GM23338 (cell line): ENCODE measurements at places on chromosomes 2 and 18.

GRCh38 chr2:60710707-60711106, 45.4 kb upstream of the PAPOLG start:
- DNase-seq = no peak

DNA sequence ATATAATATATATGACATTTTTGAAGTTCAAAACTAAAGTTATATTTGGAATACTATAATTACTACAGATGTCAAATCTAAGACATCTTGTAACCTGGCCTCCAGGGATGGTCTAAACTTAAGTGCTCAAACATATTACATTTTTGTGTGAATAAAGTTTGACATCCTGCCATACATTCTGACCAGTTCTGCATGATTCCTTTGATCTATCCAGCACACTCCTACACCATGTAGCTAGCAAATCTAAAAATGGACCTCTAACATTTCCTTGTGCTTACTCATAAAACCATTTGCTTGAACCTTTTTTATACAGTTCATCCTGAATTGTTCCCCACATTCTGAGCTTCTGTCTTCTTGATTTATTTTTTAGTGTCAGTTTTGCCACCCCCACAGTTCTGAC, 294.3 kb upstream of the ZNF804A start:
- DNase-seq = no peak

DNA sequence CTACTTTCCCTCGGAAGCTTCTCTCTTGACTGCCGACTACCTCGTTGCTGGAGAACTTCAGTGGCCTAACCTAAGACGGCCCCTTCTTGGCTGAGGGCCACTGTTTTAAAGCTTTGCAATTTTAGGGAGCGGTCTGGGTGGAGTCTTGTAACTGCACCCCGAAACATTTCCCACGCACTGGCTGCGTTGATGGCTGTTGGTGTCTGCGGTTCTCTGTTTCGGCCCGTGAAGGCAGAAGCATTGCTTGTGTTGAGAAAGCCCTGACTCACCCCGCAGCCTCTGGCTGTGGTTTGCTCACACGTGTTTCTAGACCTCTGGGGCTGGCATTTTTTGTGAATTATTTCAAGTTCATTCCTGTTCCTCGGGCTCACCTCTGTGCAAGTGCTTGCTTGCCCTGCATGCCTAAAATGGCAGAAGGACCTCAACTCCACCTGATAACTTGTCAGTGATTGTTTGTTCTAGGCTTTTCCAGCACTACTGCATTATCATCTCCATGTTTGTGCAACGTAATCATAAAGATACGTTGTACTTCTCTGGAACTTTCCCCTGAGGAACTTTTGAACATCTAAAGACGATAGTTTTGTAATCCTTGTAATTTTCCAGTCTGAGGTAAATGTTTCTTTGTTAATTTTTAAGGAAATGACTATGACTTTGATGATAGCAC, 94.2 kb upstream of the DLX2 start:
- no peak for DNase-seq

- DNase-seq = no peak
Measured at GRCh38 chr2:43890855-43891254, 52.1 kb downstream of the ABCG8 start.

GRCh38 chr2:206798000-206798399, 32.6 kb downstream of the FASTKD2 start:
- DNase-seq = no peak

GRCh38 chr2:52639692-52640091, 1127.9 kb upstream of the CHAC2 start:
- DNase-seq = no peak

DNA sequence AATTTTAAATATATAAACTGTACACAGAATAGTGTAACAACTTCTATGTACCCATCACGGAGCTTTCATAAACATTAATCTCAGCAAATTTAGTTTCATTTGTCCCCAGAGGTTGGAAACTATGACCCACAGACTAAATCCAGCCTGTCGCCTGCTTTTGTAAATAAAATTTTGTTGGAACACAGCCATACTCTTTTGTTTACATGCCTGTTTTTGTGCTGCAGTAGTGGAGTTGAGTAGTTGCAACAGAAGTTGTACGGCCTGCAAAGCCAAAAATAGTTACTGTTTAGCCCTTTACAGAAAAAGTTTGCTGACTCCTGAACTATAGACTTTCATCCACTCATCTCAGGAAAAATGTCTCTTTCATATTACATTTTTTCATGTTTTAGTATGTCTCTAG, 39.8 kb downstream of the RBM45 start:
- DNase-seq = no peak

GRCh38 chr2:228762565-228762964, 508.5 kb downstream of the PID1 start:
- peak; percentile 9 for DNase-seq

- DNase-seq = no peak
Measured at GRCh38 chr2:167332358-167332757, 444.1 kb downstream of the XIRP2 start.

GRCh38 chr18:24003288-24003687, 11.3 kb upstream of the TTC39C start:
- no peak for DNase-seq

- DNase-seq = no peak
Measured at GRCh38 chr18:78906066-78906465, 73.6 kb upstream of the SALL3 start.

- DNase-seq = no peak
Measured at GRCh38 chr2:37894601-37895000, 30.5 kb upstream of the RMDN2 start.

DNA sequence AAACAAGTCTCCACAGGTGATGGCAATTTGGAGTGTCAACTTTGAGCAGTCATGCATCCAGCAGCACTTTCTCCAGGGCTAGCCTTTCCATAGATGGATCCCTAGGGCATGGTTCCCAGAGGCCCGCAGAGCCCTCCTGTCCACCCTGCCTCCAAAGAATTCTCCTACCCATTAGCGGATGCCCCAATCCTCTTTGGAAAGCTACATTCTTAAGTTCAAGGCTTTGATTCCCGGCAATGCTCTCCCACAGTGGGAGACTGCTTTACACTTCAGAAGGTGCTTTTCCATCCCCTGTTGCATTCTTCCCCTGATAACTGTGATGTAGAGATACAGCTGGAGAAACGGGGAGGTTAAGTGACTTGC, 61.3 kb downstream of the ACAA2 start:
- DNase-seq = no peak

DNA sequence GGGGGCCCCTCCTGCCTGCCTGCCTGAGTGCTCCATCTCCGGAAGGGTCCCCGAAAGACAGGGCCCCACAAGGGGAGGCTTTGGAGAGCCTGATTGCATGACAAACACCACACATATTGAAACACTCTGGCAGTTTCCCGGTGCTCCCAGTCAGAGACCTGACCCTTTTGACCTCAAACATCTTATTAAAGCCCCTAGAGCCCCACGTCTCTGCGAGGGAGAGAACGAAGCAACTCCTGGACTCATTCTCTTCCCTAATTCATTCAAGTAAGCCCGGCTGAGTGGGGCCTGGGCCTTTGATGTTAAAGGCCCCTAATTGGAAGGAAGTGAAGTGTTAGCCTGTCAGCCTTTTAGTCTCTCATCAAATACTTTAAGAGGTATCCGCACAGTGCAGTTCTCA, 335.6 kb downstream of the CYRIA start:
- peak; percentile 36 for DNase-seq

DNA sequence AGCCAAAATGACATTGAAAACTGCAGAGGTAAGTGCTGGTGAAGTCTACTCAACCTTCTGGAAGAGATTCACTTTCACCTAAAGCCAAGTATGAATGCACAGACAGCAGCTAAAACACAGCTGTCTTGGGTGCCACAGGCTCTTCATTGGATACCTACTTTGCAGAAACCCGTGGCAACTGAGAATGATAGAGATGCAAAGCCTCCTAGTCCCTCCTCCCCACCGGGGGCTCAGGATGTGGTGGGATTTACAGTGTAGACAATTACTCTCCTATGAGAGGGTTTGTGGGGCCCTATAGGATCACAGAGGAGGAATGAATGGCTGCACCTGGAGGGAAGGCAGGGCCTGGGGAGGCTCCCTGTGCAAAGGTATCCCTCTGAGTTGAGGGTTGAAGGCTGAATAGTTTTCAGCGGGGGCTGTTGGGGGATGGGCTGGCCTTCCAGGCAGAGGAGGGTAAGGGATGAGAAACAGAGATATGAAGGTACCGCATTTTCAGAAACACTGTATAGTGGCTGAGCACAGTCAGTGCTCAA, 131.6 kb downstream of the RNF144A start:
- peak; percentile 7 for DNase-seq

DNA sequence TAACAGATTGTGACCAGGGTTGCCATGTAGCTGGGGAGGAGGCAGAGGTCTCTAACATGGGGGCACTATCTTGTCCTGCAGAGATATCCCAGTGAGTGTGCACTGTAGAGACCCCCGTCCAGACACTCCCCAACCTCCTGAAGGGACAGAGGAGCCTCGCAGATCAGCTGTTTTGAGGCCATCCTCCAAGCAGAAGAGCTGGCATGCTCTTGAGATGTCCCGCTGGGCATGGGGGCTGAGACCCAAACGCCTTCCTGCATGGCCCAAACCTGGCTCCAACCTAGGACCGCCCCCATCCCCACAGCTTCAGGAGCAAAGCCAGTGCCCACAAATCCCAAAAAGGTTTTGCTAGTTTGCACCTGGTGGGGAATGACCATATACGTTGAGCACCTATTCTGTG, 2.7 kb upstream of the SLC66A3 start:
- no peak for DNase-seq
